ENCODE measurements at places on chromosomes 1 and 21.

DNA sequence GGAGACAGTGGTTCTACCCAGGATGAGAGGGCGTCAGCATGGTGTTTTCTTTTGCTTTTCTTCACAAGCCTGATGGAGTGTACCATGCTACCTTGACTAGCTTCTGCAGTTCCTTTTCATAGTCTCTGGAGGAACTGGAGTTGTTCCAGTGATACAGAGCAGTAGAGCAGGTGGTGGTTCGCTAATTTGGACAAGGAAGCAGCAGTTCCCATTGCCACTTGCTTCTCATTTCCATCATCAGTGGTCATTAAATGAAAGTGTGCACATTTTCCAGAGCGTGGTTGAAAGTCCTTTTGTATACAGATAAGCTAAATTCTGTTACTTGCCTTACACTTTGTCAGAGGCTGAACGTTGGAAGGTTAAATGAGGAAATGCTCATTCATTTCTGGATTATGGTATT lies 182.3 kb downstream of the C1orf21 start:
- no peak for DNase-seq

- no peak for DNase-seq
These were observed 5.3 kb upstream of the KIF17 start for GRCh38 chr1:20723159-20723536.

- peak; percentile 96 for DNase-seq
These were observed 38.8 kb upstream of the SRSF10 start for GRCh38 chr1:24018611-24019580.

DNA sequence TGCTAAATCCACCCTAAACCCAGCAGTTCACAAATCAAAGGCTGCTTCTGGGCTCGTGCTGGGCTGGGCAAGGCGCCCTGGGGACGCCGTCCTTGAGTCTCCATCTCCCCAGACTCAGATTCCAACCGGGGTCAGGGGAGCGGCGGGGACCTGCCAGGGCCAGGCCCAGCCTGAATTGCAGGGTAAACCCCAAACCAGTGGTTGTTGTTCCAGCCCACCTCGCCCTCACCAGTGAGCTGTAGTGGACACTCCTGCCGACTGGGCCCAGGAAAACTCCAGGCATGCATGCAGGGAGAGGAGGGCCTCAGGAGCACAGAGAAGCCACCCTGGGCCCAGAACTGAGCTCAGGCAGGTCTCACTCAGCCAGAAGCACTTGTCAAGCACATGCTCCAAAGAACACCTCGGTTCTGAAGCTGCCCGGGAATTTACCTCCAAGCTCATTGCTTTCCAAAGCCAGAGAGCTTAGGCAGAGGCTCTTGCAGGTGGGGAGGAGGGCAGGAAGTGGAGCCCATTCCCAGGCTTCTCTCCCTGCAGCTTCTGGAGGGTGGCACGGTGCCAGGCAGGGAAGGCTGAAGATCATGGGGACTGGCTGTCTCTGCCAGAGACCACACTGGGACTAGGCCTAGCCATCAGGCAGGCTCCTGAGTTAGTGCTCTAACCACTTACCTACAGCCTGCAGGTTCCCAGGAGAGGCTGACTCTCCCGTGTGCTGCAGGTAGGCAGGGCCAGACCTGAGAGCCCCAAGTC lies 437.0 kb downstream of the MATN1 start:
- peak; percentile 22 for DNase-seq

- no peak for DNase-seq
These were observed 53.9 kb upstream of the CACNA1E start for GRCh38 chr1:181429462-181429861.

DNA sequence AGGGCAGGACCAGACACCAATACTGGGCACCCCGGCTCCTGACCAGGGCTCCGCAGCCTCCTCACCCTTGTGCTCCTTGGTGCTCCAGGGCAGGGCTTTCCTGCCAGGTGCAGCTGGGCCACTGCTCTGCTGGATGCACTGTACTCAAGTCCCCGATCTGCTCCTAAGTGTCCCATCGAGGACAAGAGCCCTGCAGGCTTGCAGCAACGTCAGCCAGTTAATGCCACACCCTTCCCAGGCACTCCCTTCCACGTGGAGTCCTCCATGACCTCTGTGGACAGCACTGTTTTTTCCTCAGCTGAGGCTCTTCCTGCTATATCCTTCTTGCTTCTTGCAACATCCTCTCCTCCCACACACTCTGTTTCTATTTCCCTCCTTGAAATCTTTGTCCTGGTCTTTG lies 94.0 kb upstream of the NGF start:
- no peak for DNase-seq

- no peak for DNase-seq
These were observed 23.9 kb downstream of the HSF2BP start for GRCh38 chr21:43635436-43635835.

DNA sequence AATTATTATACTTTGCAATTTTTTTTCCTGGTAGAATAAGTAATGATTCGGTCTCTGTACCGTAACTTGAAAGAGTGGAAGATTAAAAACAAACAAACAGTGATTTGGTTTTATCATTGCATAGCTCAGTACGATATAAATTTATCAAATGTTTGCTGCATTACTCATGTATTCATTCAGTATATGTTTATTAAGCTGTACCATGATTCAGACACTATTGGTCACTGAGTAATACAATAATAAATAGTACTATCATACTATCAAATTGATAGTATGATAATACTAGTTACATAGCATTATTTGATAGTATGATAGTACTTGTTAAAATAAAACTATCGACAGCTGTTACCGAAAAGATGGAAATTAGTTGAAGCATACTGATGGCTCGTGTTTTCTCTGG lies 12.1 kb downstream of the CENPF start:
- DNase-seq = no peak

DNA sequence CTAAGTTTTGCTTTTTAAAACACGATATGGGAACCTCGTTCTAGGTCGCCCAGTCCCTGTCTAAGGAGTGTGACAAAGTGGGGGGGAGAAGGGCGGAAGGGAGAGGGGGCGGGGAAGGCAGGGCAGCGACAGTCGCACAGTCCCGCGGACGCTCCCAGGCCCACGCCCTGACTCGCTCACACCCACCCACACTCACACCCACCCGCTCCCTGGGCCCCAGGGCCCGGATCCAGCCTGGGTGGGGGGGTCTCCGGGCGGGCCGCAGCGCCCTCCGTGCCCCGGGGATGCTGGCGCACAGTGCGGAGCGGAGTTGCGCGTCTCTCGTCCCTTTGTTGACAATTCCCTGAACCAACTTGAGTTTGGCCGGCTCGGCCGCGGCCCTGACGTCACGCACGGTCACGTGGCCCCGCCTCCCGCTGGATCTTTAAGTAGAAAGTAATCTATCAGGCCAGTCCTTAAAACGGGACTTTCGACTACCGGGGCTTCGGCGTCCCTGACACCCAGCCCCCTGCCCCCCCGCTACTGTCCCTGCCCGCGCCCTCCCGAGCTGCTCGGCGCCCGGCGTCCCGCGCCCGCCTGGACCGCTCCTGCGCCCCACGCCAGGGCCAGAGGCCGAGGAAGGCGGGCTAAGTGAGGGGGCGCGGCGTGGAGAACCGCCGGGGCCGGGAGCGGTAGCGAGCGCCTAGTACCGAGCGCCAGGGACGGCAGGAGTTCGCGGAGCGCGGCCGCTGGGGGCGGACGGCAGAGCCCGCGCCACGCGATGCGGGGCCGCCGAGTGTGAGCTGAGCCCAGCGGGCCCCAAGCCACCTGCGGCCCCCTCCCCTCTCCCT lies at the start of gene FOXD3:
FOXD3 (plus strand) TSS at position 454 of the 830 bp plus-strand sequence. CDS start 492 bp downstream, outside the sequence.
- DNase-seq = peak; percentile 86

Measured in eye (tissue), 1 donor.